ENCODE measurements at places on chromosomes 5 and 9. TPM values are rescaled to one million over a fixed set of nuclear protein-coding genes. Genes with fewer than 3 reads are reported as not detected.

Gene IFNB1
- not detected for total RNA-seq

Gene LTC4S
- total RNA-seq: 0.39 TPM

Gene PCDHGA4
- 2.1 TPM for total RNA-seq

Gene C9orf85
- total RNA-seq: 13.0 TPM

Gene OR1J2
- not detected for total RNA-seq

Gene PCDHAC2
- total RNA-seq: 0.13 TPM

Gene UGT3A1
- not detected for total RNA-seq

Gene LCN9
- total RNA-seq: not detected

Gene SLC6A19
- total RNA-seq: not detected

Gene TICAM2
- 0.25 TPM for total RNA-seq

Gene RASGEF1C
- total RNA-seq: not detected

Gene PCA3
- total RNA-seq: 0.25 TPM

Gene OLFM1
- total RNA-seq: 16.2 TPM

Gene SHLD3
- 2.7 TPM for total RNA-seq

Gene GABRA6
- total RNA-seq: not detected

Gene CDC20B
- total RNA-seq: not detected

Gene TSSK1B
- not detected for total RNA-seq

Gene PCDHA7
- 0.13 TPM for total RNA-seq

All from dermis microvascular lymphatic vessel endothelial cell (primary cell).